AG10803 (cell line): ENCODE measurements at places on chromosomes 7 and 10.

DNA sequence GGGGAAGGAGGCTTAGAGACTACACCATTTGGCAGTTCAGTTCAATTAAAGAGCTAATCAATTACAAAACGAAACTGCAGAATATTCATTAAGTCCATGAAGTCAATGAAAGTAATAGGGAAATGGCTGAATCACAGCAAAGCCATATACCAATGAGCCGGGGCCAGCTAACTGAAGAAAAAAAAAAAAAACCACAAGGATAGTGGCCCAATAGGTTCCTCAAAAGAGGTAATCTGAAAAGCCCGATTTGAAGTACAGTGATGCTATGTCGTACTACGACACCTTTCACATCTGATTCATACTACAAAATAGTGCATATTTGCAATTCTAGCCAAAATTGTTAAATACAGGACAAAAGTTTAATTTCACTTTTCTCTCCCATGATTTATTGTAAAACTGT lies 2.5 kb downstream of the ARHGAP12 start:
- no peak for DNase-seq

- no peak for DNase-seq
These were observed 131.1 kb downstream of the ELAPOR2 start for GRCh38 chr7:86928308-86928707.

DNA sequence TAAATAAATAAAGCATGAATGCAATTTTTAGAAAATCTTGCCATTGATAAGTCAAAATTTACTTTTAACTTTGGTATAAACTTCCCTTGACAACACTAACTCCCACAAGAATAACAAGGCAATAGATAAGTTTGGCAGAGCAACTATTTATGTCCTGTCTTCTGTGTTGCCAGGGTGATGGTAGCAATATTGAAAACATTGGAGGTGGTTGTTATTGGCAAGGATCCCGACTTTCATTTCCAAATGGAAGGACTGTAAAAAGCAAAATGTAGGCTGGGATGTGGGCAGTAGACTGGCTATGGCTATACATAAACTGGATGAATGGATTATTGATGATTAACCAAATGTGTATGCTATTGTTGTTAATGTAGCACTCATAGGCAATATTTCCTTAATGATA lies 134.9 kb upstream of the CACNA2D1 start:
- DNase-seq, result peak; percentile 3

DNA sequence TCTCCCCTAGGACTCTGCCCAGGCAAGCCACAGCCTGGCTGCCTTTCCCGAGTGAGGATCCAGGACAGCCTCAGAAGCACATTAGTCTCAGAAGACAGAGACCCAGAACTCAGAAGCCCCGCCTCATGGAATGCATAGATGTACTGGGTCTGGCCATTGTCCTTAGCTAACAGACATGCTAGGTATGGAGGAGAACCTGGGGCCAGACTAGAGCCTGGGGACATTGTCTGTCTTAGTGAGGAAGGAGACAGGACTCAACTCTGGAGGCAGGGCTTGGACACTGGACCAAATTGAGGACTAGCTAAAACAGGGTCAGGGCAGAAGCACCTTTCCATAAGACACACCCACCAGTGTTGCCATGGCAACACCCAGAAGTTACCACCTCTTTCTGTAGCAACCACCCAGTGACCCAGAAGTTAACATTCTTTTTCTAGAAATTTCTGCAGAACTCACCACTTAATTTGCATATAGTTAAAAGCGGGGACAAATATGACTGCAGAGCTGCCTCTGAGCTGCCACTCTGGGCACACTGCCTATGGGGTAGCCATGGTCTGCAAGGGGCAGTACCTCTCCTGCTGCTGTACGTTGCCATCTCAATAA lies 27.5 kb downstream of the TLX1 start:
- no peak for DNase-seq

DNA sequence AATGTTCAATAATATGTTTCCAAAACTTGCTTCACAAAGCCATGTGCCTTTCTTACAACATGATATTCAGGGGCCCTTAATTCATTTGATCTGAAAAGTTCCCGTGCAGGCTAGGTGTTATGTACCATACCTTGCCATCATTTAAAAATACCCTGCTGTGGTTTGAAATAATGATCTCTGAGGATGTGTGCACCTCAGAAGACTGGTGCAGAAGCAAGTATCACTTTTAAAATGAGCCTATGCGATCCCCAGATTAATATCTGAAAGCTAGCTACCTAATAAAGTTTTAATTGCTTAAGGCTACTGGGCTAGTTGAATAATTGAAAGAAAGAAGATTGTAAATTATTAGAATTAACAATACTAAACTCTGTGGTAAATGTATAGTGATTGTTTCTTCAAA lies 262.4 kb downstream of the CDK14 start:
- DNase-seq, result no peak

- DNase-seq, result no peak
These were observed 25.5 kb downstream of the ETV1 start for GRCh38 chr7:13963925-13964324.

DNA sequence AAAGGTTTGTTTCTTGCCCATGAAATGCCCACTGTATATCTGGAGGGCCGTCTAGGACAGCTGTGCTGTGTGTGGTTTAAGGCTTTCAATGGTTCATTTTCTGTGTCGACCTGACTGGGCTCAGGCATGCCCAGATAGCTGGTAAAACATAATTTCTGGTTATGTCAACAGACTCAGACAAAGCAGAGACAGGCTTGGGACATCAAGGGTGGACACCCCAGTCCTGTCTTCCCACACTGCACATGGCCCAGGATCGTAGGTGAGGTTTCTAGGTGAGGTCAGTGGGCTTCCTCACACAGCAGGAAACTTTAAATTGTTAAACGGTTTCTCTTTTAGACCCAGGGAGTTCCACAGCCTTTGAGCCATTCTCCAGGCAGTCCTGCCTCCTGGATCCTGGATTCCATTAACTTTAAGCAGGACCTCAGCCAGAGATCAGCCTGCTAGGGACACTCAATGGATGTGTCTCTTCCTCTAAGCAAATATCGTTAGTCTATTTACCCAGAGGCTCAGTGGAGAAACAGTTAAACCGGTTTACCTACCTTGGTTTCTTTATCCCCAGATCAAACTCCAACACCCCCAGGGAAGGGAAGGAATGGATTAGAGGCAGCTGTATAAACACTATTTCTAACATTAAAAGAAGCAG lies 66.4 kb downstream of the ST8SIA6 start:
- DNase-seq, result no peak
